HepG2 (cell line): ENCODE measurements at places on chromosomes 11 and 22. TPM values are rescaled to one million over a fixed set of nuclear protein-coding genes. Genes with fewer than 3 reads are reported as not detected.

DNA sequence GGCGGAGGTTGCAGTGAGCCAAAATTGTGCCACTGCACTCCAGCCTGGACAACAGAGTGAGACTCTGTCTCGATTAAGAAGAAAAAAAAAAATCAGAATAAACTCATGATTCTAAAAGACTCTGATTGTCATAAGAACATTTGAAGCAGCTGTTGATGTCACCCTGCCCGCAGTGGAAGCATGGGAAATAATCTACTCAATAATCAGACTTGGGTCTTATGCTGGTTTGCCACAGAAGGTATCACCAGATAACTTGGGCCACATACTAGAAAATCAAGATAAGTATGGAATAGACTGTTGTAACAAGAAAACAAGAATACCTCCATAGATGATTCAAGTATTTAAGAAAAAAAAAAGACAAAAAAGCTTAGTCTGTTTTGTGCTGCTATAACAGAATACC, 8.2 kb downstream of the CAVIN3 start:
- DNase-seq = no peak

GRCh38 chr11:105878510-105878909, 143.5 kb downstream of the MSANTD4 start:
- peak; percentile 39 for DNase-seq

- DNase-seq = no peak
These were observed 156.5 kb upstream of the SOX6 start for GRCh38 chr11:16512899-16513241.

- DNase-seq = no peak
These were observed 53.2 kb upstream of the BID start for GRCh38 chr22:17827466-17827865.

DNA sequence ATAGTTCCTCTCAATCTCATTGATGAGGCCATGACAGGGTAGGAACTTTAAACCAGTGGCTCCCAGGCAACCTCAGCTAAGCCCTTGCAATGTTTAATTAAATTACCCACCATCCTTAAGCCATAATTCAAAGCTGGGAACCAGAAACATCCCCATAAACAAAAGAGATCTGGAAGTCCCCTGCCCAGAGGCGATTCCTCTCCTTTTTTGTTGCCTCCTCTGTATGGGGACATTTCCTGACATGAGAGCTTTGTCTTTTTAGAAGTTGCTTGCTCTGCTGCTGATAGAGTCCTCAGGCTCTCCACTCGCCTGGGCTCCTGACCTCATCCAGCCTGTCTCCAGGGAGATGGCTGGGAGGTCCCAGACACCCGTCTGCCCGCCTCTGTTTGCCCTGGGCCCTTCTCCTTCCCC, 3.2 kb downstream of the DTX4 start:
- DNase-seq = no peak

DNA sequence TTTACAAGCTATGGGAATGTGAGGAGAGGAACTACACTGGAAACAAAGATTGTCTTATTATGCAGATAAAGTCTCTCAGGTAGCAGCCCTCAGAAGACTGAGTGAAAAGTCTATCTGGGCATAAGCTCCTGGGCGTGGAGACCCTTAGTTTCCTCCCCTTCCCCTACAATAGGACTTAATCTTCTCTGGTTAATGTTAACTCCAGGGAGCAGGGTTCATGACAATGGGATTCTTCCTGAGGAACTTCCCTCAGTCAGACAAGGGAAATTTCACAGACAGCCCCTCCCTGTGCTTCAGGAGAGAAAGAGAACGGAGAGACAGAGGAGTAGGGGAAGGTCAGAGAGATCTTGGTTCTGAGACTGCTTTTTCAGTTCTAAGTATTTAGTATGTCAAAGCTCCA, 1428.6 kb downstream of the LRRC4C start:
- DNase-seq = no peak

GRCh38 chr11:62694455-62695167, 5.3 kb upstream of the LRRN4CL start:
- peak; percentile 70 for DNase-seq

GRCh38 chr11:129278586-129279319, 86.6 kb upstream of the ARHGAP32 start:
- no peak for DNase-seq

DNA sequence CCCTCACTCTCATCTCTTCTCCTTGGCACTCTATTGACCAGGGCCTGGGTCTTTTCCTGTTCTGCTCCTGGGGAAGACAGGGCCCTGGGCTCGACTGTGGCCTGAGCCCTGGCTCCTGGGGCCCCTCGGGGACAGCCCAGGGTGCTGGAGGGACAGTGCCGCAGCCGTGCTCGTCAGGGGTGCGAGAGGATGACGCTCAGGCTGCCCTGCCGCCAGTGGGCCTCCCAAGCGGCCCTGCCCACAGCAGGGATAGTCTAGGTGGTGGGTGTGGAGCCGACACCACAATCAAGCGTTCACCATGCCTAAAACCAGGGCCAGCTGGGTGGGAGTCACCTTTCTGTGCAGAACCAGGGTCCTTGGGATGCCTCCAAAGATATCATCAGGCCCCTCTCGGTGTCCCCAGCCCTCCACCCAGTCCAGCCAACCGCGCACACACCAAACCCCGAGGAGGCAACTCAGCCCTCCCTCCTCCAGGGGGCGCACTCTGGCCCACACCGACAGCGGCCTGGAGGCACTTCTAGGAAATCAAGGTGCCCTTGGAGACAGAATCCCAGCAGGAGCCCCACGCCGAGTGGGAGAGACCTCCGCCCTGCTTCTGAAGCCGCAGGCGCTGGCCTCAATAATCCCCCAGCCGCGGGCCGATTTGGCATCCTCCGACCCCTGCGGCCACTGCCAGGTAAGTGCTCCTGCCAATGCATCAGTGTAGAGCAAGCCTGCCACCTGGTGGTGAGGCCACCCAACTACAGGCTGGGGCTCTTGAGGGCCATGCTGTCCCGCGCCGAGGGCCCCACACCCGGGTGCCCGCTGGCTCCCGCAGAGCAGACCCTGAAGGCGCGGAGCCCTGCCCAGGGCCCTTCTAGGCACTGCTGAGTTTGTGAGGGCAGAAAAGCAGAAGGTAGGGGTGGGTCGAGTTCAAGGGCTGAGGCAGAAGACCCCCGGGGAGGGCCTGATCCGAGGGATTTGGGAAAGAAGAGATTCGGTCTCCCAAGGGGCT, 496.4 kb downstream of the BUD13 start:
- peak; percentile 67 for DNase-seq

GRCh38 chr11:131624531-131624930, 254.1 kb downstream of the NTM start:
- no peak for DNase-seq

- DNase-seq = no peak
These were observed 59.3 kb downstream of the GGTLC2 start for GRCh38 chr22:22703715-22704114.

GRCh38 chr11:66186470-66186869, 82.0 kb upstream of the RAB1B start:
- DNase-seq = no peak

DNA sequence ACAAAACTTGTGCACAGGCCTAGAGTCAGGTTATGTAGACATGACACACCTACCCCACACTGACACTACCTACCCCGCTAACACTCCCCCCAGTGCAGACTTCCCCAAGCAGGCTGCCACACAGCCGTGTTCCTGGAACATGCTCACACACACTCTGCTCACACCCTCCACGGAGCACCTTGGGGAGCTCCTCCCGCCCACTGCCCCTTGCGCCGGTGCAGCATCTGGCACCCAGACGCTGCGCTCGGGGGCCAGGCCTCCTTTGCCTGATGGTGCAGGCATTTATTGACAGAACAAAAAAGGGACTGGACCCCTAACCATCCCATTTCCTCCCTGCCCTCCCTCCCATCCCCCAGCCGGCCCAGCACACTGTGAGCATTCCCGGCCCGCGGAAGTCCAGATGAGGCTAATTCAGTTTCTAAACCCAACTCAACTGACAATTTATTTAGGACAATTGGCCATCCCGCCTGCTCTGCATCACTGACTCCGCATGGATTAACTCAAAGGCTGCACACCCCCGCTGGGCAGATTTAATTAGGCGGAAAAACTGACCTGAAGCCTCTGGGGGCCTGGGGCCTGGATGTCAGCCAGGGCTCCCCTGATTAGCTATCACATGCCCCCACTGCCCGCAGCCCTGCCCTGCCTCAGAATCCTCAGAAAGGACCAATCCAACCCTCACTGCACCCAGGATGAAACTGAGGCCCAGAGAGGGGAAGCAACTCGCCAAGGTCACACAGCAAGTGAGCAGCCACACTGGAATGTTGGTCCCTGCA, 30.1 kb downstream of the KCNC1 start:
- DNase-seq = no peak

DNA sequence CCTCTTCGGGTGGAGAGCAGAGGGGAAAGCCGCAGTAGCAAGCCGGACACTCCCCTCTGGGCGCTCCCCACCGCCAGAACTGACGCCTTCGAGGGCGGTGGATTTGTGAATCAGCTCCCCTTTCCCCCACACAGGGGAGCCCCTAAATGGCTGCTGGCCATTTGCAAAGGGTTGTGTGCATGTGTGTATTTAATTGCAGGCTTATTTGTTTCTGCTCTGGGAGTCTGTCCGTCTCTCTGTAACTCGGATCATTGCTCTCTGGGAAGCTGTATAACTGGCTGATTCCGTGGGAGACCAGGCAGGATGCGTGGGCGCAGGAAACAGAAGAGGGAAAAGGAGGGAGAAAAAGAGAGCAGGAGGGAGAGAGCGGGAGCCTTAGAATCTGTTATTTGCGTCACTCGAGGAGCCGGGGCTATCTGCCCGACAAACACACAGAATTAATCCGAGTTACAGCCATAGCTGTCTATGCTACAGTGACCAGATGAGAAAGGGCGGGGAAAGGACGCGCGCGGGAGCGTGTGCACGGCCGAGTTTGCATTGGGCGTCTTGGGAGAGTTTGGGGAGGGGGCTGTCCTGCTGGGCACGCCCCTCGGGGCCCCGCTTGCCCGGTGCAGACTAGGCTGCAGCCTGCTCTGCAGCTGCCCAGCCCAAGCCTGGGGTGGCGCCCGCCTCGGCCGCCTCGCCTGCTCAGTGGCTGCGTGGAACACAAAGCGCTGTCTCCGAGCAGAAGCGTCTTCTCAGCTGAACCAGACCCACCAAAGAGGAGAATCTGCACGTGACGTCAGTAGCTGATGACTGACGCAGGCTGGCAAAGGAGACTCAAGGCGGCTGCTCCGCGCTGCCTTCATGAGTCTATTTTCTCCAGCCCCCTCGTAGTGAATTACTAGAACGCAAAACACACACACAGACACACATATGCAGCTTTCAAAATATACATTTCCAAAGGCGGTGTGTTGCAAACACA, 105.3 kb upstream of the HSD17B12 start:
- no peak for DNase-seq

DNA sequence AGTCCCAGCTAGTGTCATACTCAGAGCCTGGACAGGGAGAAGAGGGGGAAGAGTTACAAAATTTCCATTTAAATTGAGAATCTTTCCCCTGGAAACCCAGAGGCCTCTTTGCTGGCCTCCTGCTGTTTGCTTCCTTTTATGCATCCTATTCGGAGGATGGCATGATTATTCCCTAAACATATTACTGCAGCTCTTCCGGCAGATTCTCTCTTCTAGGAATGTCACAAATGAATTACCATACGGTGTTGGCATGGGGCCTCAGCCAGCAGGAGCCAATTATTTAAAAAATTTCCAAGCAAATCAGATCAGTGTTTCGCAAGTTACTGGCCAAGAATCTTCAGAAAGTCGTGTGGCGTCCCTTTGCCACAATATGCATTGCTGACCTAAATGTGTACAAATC, 326.7 kb upstream of the NCAM1 start:
- no peak for DNase-seq

GRCh38 chr11:4491878-4492606, 9.6 kb downstream of the OR52K1 start:
- DNase-seq = no peak

DNA sequence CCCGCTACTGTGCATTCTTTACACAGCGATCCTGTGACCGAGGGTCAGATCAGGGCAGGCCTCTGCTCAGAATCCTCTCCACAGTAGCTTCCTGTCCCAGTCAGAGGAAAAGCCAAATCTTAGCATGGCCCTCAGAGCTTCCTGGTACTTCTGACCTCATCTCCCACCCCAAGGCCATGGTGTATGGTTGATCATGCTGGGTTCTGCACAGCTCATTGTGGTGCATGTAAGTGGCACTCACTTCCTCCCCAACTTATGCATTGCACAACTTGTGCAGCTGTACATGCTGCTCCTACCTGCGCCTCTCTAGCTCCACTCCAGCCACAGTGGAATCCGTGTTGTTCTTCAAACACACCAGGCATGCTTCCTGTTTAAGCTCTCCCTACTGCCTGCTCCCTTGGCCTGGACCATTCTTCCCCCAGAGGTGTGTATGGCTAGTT, 20.3 kb downstream of the BMAL1 start:
- DNase-seq = peak; percentile 30

DNA sequence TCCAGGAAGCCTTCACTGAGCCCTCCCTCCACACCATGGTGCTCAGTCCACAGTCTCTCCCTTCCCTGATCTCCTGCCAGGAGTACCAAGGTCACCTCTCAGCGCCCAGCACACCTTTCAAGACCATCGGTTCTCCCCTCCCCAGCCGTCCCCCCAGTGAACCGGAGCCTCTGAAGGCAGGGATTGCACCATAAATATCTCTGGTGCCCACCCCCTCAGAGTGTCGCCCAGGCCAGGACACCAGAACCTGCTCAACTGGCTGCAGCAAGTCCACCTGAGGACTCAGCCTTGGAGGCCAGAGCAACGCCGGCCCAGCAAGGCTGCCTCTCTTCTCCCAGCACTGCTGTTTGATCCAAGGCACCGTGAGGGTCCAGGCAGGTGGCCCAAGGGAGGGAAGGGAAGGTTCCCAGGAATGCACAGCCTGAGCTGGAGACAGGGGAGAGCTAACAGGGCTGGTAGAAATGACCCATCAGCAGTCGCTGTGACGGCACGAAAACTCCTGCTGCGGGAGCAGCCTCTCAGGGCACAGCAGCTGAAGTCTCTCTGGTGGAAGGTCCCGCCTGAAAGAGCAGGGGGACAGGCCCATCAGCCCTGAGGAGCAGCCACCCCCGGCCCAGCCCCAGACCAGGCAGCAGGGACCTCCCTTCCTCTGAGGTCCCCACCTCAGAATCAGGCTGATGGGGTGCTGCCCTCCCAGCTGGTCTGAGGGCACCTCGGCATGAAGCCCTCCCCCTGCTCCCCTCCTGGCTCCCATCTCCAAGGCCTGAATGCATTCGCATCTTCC, 80.3 kb downstream of the BUD13 start:
- no peak for DNase-seq

DNA sequence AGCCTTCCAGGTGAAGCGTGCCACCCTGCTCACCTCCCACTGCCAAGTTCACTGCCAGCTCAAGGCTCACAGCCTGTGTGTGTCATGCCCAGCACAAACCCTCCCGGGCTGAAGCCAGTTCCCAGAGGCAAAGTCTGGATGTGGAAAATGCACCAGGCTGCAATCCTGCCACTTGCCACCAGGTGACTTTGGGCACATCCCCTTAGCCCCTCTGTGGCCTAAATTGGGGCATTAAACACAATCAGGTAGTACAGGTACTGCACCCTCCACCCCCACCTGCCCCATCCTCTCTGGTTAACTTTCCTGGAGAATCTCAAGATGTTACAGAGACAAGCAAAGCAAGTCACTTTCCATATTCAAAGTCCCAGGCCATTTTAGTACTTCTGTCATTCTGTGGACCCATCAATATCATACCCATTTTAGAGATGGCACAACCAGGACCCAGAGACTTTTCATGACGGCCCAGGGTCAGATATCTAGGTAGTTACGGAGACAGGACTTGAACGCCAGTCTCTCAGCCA, 1.8 kb upstream of the RASD2 start:
- no peak for DNase-seq

Gene OR8G1
- not detected in 2 replicates for total RNA-seq

Gene OR6T1
- total RNA-seq = not detected in 2 replicates

Gene KRTAP5-1
- total RNA-seq = not detected in 2 replicates

Gene ANKK1
- 0.04 TPM in 1 of 2 replicates, not detected in the other for total RNA-seq

Gene RFPL3
- not detected in 2 replicates for total RNA-seq

Gene SCGB1C1
- not detected in 2 replicates for total RNA-seq

Gene SCGB1A1
- total RNA-seq = not detected in 2 replicates

Gene NEFH
- not detected in 2 replicates for total RNA-seq
